ENCODE measurements at places on chromosomes 3 and 15. TPM values are rescaled to one million over a fixed set of nuclear protein-coding genes. Genes with fewer than 3 reads are reported as not detected.

Gene EIF2B5
- total RNA-seq = 40.0 TPM

- DNase-seq = no peak
These were observed 50.9 kb downstream of the KLHL6 start for GRCh38 chr3:183504597-183504996.

DNA sequence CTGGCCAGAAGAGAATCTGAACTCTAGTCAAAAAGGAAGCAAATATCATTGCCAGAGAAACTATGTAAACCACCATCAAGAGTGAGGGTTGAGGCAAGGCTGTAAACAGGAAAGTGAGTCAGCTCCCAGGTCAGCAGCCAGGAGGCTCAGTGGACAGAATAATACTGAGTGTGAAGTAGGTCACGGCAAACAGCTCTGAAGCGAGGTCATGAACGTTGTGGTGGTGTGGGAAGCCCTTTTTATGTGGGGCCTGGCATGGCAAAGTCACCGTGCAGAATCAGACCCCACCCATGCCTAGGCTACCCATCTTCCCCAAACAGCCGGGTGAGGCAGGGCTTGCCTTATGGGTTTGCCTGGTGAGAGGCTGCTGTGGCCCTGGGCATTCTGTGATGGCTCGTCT, 43.9 kb downstream of the THBS1 start:
- DNase-seq = no peak

DNA sequence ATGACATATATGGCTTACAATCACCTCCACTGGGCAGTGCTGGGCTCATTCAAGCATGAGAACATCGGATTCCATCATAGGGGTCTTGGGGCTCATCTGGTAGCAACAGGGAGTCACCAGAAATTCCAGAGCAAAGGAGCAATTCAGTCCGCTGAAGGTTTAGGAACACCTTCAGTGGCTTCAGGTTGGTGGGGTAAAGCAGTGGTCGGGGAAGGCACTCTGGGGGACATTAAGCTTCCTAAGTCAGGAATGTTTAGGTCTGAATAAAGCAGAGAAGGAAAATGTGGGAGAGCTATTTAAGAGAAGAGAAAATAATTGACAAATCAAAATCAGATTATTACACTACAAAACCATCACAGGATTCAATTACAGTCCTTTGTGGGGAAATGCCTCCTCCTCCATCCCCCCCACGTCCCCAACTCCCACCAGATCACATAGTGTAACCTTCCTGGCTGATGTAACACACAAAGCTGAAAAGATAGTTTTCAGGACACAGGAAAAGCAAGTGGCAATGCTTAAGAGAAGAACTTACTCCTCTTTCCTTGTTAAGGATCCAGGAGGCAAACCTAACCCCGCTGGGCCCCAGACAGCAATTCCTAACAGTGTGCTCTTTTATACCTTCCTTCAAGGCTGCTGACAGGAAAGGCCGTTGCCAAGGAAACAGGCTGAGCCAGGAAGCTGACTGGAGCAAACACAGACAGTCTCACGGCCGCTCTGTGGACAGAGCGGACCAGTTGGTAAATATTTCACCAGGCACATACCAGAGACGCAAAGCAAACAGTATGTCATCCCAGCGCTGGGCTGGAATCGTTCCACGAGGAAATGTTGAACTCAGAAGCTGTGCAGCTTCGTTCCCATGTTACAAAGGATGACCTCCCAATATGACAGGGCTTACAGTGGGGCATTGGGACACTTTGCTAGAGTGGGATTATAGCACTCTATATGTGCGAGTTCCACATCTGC, 57.5 kb upstream of the LMCD1 start:
- peak; percentile 23 for DNase-seq

- no peak for DNase-seq
These were observed 36.7 kb upstream of the BLM start for GRCh38 chr15:90680371-90680935.
